Stimulated activated CD8-positive, alpha-beta memory T cell treated with anti-CD3 and anti-CD28 coated beads, Interleukin-7, amount 100 ng/mL, for 48 hours (primary cell): ENCODE measurements at places on chromosomes 1 and 21.
A peak's percentile ranks its signal among the peaks of the same experiment; 100 is the strongest.

GRCh38 chr1:60621368-60621851, 461.0 kb upstream of the NFIA start:
- no peak for DNase-seq

DNA sequence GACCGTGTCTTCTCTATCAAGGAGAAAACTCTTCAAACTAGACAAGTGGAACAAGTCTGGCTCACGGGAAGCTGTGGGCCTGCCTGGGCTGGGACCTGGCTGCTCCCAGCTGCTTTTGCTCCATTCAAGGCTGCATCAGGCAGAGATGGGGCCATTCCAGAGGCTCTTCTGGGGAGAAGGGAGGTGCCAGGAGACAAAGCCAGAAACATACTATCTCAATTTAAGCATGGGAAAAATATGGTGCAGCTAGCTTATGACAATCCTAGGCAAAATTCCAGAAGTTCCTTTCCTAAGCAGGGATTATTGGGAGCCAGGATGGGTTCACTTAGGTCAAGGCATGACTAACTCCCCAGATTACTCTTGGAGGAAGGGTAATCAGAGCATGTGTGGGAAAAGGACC, 90.8 kb upstream of the SLC2A1 start:
- no peak for DNase-seq

DNA sequence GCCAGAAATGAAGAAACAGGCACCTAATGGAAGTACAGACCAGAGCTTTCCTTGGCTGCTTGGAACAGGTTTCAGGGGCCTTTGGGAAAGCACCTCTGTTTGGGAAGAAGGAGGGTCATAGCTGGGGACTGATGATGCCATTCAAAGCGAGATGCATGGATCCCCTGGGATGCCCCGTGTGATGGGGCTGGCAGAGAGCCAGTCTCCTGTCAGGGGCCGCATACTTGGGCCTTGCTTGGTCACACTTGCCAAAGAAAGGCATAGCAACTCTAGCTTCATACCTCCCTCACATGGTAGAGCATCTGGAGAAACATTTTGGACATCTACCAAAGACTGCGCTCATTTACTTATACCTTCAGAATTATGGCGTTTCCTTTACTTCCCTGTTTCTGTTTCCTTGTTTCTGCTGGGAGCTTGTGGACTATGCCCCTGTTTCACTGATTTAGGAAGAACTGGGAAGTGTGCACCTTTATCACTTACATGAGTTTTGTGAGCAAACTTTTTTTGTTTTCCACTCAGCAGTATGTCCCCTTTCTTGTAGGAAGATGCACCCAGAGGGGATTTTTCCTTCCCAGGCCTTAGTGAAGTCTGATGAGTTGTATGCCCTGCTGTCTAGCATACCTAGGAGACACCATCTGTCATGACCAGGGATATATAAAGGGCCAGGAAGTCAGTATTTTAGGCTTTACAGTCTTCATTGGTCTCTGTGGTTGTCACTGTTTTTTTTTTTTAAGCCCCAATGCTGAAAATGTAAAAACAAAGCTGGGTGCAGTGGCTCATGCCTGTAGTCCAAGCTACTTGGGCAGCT, 19.8 kb upstream of the ST3GAL3 start:
- DNase-seq: no peak

DNA sequence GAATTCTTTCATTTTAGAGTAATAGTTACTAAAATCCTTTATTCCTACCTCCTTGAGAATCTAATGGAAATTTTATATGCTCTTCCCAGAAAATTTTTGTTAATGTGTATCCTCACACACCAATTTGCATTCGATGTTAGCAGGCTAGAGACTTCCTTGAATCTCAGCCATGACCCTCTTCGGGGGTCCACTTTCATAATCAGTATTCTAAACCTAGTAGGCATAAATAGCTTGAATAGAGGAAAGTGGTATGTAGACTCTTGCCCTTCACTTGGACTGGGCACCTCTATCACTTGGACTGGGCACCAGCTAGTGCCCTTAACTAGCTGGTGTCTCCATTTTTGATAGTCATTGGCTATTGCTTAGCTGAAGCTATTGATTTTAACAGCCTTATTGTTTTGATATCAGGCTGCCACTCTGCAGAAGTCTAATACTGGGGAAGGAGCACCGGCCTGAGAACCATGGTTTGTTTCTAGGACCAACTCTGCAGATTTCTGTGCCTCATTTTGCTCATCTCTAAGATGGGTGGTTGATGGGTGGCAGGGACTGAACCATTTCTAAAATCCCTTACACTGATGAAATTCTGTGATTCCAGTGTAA, 42.8 kb downstream of the MRPL39 start:
- DNase-seq: no peak

- DNase-seq: no peak
Measured at GRCh38 chr21:16162953-16163352, 433.2 kb downstream of the USP25 start.

DNA sequence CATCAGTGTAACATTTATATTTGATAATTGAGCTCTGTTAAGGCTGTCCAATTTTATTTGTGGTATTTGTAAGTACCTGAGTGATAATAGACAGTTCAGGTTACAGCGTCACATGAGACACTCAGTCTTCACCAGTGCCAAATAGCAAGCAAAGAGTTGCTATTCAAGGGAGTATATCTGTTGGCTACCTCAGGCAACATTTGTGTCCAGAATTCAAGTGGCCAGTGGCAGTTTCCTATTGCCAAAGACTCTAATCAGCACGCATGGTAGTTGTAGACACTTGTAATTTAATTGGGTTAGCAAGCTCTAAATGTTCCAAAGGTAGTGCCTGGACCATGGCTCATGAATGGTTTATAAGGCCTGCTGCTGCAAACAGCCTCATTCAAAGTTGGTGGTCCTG, 1524.3 kb upstream of the B3GALT2 start:
- DNase-seq: no peak

GRCh38 chr1:64623750-64624191, 121.1 kb upstream of the RAVER2 start:
- no peak for DNase-seq

DNA sequence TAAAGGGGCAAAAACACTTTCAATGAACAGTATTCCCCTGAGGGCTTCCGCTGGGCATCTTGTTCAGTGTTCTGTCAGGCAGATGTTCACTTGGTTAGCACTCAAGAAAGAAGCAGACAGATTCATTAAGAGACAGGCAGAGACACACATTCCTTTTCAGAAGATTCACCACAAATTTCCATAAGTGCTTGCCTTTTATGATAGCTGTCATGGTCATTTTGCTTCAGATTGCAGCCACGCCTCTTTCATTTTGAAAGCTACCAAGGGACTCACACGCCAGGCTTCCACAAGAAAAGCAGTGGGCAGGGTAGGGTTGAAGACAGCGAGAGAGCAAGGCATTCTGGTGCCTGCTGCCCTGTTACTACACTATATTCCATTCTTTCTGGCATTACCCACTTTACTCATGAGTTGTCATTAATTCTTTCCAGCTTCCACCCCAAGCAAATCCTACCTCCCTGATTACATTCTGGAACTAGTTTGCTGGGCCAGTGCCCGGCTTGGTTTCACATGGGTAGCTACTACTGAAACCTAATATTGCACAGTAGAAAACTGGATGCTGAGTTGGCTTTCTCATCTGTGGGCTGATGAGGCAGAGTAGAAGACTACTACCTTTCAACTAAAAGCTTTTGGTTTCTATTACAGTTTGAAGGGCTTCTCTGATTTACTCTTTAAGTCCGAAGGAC, 91.2 kb upstream of the COL24A1 start:
- DNase-seq: no peak

GRCh38 chr1:11749203-11749689, 12.7 kb upstream of the C1orf167 start:
- DNase-seq: peak; percentile 41

- no peak for DNase-seq
Measured at GRCh38 chr1:110133436-110133835, 16.9 kb upstream of the SLC6A17 start.

GRCh38 chr1:94708811-94709210, 111.3 kb upstream of the SLC44A3 start:
- DNase-seq: no peak

DNA sequence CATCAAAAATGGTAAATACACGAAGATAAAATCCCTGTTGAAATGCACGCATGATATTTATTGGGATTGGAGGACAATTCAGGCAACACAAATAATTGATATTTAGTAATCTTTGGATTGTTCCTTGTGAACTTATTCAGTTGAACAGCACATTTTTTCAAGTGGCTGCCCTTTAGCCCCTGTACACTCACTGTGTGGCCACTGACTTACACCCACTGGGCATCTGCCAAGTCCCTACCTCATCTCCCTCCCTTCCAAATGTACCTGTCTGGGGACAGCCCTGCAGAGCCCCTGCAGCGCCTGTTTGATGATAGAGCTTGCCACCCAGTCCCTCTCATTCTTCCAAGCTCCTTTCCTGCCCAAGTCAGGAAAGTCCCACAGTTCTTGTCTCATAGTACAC, 154.3 kb downstream of the GLUL start:
- no peak for DNase-seq

GRCh38 chr1:25702101-25702775, 85.6 kb downstream of the MAN1C1 start:
- no peak for DNase-seq

- DNase-seq: no peak
Measured at GRCh38 chr1:238789916-238790667, 596.3 kb upstream of the CHRM3 start.

DNA sequence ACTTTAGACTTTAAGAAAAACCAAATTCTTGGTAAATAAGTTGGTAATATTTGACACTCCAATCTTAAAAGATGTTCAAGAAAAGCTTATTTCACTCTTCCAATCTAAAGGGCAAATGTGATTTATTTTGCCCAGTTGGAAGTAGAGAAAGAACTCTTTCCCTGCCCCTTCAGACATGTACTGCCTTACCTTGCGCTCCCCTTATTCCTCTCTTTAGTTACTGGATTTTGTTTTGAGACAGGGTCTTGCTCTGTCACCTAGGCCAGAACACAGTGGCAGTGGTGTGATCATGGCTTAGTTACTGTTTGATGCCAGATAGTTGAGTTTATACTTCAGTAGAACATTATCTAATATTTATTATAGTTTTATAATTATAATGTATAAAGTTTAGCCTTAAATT, 27.5 kb downstream of the FUBP1 start:
- DNase-seq: no peak

GRCh38 chr1:243267914-243268653, 12.2 kb downstream of the SDCCAG8 start:
- no peak for DNase-seq

DNA sequence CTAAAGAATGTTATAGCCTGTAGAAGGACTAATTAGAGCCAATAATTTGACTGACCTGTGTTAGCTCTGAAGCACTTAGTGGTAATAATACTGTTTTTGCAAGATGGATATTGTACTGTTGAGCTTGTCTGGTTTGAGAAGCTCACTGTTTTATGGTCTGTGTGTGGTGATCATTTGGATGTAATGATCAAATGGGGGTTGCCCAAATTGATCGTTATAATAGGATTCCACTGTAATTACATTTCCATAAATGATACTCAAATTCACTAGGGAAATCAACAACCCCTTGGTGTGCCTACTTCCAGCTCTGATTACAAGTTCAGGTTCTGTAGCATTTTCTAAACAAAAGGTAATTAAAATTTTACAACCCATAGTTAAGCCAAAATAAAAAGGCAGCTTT, 971.4 kb downstream of the TTLL7 start:
- no peak for DNase-seq

DNA sequence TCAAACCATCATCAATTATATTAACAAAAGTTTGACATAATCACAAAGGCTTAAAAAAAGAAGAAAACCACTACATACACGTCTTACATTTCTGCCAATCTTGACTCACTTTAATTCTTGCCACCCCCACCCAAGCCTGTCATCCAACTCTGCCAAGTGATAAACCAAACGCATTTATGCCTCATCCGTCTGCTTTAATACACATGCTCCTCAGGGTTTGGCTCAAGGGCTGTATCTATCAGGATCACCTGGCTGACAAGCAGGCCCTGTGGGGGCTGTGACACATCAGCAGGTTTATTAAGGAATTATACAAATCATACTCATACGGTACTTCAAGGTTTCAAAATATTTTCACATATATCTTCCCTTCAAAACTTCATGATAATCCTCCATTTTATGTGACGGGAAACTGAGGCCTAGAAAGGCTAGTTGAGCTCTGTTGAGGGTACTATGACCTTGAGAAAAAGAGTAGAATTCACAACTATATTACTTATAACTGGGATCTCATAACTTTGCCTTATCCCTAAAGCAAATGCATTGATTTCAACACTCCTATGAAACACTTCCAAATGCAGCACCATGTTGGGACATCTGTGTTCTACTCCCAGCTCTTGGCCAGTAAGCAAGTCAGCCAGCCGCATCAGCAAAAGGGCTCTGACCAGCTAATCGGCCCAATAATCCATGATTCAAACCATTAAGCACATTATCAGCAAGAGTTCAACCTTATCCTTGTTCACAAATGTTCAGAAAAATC, 8.7 kb downstream of the SORT1 start:
- DNase-seq: no peak

- no peak for DNase-seq
Measured at GRCh38 chr1:57423135-57423655, 665 bp downstream of the DAB1 start.

DNA sequence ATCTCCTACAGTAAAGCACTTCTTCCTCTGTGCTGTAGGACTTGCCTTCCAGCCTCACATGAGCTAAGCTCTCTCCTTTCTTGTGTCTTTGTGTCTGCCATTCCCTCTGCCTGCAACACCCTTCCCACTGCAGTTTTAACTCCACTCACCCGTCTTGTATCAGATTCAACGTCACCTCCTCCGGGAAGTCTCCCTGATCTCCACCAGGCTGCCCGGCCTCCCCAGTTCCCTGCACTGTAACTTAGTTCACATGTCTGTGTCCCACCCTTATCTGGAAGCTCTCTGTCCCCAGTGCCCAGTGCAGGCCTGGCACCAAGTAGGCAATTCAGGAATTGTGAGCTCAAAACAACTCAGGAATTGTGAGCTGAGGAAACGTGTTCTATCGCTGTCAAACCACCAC, 96.4 kb downstream of the GLIS1 start:
- DNase-seq: no peak

- DNase-seq: peak; percentile 82
Measured at GRCh38 chr1:10510520-10511493, 36.1 kb downstream of the PEX14 start.

DNA sequence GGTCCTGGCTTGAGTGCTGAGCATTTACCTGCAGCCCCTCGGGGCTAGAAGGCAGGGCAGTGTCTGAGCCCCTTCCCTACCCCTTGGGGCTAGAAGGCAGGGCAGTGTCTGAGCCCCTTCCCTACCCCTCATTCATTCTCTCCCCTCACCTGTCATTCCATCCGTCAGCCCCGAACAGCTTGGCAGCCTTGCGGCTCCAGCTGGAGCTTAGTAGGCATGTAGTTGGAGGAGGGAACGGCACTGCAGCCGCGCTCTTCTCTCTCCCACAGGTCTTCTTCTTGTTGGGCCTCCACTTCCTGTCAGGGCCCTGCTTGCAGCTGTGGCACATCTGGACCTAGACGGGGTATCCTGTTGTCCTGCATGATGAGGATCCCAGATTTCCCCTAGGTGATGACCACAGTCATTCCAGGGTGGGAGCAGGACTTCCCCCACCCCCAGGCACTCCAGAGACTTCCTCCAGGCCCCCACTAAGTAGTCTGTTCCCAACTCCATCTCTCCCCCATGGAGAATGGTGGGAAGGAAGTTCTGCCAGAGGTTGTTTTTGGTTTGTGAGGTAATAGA, 22.2 kb downstream of the MAPKAPK2 start:
- DNase-seq: no peak
